ENCODE measurements at places on chromosomes 1 and 21. TPM values are rescaled to one million over a fixed set of nuclear protein-coding genes. Genes with fewer than 3 reads are reported as not detected.

Gene MRPL9
- 122 TPM for polyA plus RNA-seq

- DNase-seq = no peak
These were observed 16.7 kb downstream of the DYNLT5 start for GRCh38 chr1:66768965-66769364.

GRCh38 chr1:18938008-18938706 is 18.3 kb downstream of the IFFO2 start:
- DNase-seq = no peak

- no peak for DNase-seq
These were observed 15.8 kb upstream of the DIP2A start for GRCh38 chr21:46442938-46443337.

DNA sequence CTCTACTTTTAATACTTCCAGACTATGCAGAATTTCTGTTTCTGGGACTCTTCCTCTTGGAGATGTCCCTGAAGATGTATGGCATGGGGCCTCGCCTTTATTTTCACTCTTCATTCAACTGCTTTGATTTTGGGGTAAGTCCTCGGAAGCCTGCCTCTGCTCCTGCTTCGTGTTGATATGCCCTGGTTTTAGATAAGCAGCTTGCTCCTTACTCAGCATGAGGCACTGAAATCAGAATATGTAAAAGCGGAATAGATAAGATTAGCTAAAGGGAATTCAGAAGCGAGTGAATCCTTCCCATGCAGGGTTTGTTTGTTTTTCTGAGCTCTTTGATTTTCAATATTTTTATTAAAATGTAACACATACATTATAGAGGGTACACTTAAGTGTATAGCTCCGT is 234.7 kb downstream of the CACNA1E start:
- DNase-seq = no peak
